ENCODE measurements at places on chromosomes 5 and 9.

DNA sequence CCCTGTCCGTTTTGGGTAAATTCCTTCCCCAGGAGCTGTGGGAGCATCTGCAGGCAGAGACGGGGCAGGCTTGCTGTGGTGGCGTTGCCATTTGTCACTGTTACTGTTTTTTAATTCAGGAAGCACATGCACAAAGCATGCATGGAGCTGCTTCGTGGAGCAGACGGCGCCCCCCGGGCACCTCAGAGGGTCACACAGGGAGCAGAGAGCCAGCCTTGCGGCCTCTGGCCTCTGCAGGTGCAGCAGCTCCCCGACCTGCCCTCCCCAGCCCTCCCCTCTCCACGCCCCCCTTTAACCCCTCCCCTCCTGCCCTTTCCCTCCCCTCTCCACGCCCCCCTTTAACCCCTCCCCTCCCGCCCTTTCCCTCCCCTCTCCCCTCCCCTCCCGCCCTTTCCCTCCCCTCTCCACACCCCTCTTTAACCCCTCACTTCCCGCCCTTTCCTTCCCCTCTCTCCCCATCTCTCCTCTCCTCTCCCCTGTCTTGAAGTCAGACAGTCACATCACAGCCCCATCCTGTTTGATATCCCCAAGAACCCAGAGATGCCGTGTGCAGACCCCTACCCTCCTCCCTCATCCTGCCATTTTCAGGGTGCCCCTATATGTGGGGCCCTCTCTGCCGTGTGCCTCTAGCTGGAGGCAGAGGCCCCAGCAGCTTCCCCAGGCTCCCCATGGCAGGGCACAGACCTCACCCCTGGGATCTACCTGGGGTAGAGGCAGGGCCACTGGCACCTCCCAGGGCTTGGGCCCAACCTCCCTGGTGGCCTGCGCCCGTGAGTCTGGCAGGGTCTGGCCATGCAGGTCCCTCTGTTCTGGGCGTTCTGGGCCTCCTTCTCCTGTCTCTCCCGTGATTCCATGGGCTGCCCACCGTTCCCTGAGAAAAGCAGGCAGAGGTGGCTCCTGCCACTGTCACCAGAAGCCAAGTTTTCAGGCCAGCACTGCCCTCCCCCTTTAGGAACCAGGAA is 29.6 kb upstream of the UBAC1 start:
- DNase-seq, result peak; percentile 26

- no peak for DNase-seq
These were observed 50.7 kb downstream of the ZNF622 start for GRCh38 chr5:16414861-16415260.

- peak; percentile 39 for DNase-seq
These were observed 216.1 kb downstream of the MEF2C start for GRCh38 chr5:88666761-88667495.

- no peak for DNase-seq
These were observed 19.2 kb downstream of the TEX53 start for GRCh38 chr9:114638404-114638803.

All from Kasumi-1 (cell line).